Neural progenitor cell (in vitro differentiated cells): ENCODE measurements at places on chromosomes 3 and 15. TPM values are rescaled to one million over a fixed set of nuclear protein-coding genes. Genes with fewer than 3 reads are reported as not detected.

Gene DLEC1
- total RNA-seq: 0.60 and 1.4 TPM in 2 replicates

Gene HYAL1
- total RNA-seq: 1.6 and 3.0 TPM in 2 replicates

Gene FGF7
- not detected in 2 replicates for total RNA-seq

- H3K4me3 ChIP-seq: no peak overlapping the region
- no peaks in the 10 kb centered on the region for H3K4me1 ChIP-seq
- H3K36me3 ChIP-seq: no peaks in the 10 kb centered on the region
- no peak for DNase-seq
- H3K27ac ChIP-seq: no peak overlapping the region
- H3K27me3 ChIP-seq: peaks cover 99% of the 10 kb centered on the region
Observed at GRCh38 chr15:34512628-34513027, 70.8 kb downstream of the GOLGA8B start.

GRCh38 chr3:139319428-139320402 lies 24.1 kb upstream of the MRPS22 start:
- no peak overlapping the region for H3K4me3 ChIP-seq
- H3K36me3 ChIP-seq: no peaks in the 10 kb centered on the region
- H3K4me1 ChIP-seq: no peaks in the 10 kb centered on the region
- H3K27ac ChIP-seq: no peak overlapping the region

- H3K4me1 ChIP-seq: peaks cover 6% of the 10 kb centered on the region
- no peak for DNase-seq
- no peaks in the 10 kb centered on the region for H3K27me3 ChIP-seq
- no peaks in the 10 kb centered on the region for H3K36me3 ChIP-seq
- H3K4me3 ChIP-seq: no peak overlapping the region
Observed at GRCh38 chr3:114834175-114834940, 312.7 kb downstream of the ZBTB20 start.

DNA sequence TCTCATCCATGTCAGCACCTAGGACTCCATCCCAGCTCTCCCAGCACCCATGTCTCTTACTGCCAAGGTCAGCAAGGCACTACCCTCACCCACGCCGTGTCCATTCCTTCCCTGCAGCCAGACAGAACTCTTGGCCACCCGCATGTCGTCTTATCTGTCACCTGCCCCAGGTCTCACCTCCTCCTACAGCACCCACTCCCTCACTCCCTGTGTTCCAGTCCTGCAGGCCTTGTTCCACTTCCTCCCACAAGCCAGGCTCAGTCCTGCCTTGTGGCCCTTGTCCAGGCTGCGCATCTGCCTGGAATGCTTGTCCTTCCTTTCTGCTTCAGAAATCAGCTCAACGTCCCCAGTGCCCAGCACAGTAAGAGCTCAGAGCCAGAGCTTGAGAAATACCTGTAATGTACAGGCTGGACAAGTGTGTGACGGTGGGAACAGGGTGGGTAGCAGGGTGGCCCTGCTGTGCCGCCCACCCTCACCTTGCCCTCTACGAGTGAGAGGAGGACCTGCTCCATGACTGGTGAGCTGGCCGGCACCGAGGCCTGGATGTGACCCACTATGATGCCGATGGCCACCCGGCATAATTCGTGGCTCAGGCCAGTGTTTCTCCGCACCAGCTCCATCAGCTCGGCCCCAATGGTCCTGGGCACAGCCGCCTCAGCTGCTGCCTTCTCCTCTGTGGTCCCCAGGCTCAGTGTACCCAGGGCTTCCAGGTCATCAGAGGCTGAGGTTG lies 4.7 kb downstream of the NCKIPSD start:
- no peak overlapping the region for H3K4me3 ChIP-seq
- H3K36me3 ChIP-seq: no peaks in the 10 kb centered on the region
- no peak overlapping the region for H3K27ac ChIP-seq
- peaks cover 9% of the 10 kb centered on the region for H3K4me1 ChIP-seq

GRCh38 chr15:100602064-100602822 lies at the start of the genes ASB7 and LINS1:
TSS of gene ASB7 (plus strand) at chr15:100602589. CDS start at chr15:100612217, 9,628 bp downstream.
TSS of gene LINS1 (minus strand) at chr15:100602184. CDS start at chr15:100580842, 21,342 bp downstream.
- DNase-seq: peak; percentile 100
- peaks cover 15% of the 10 kb centered on the region for H3K4me1 ChIP-seq

GRCh38 chr3:47003461-47004368 lies 24.2 kb downstream of the NBEAL2 start:
- no peaks in the 10 kb centered on the region for H3K4me1 ChIP-seq
- H3K36me3 ChIP-seq: no peaks in the 10 kb centered on the region
- no peak overlapping the region for H3K4me3 ChIP-seq
- no peak for DNase-seq
- H3K27me3 ChIP-seq: no peaks in the 10 kb centered on the region

DNA sequence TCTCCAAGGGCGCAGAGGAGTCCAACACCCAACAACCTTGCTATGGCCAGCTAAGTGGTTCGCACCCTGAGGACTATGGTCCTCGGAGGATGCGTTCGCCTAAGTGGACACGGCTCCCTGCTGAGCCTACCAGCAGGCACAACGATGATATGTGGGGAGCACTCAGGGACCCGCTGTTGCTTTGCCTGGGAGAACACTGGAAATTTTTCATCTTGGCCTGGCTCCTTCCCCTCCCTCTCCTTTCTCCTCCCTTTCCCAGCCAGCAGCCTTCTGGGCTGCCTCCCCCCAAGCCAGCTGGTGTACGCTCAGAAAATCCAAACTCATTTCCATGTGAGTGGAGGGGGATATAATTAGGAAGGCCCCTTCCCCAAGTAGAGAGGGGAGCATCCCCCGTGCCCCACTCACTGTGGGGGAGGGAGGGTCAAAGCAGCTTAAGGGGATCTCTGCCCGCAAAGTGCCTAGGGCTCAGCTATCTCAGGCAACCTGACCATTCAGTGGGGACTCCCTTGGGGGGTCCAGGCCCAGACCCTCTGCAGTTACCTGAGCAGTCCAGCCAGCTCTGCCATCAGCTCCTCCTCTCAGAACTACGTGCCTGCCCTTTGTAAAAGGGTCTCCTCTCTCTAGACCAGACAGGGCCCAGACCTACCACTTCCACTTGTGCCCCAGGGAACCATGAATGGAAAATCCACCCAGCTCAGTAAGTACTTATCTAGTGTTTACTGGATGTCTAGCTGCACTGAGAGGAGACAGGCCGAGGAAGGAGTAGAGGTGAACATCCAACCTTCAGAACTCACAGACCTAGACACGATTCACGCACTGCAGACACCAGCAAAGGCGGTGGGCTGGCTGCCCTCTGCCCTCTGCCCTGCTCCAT lies 742 bp upstream of the SEMA7A start:
- H3K4me1 ChIP-seq: peaks cover 13% of the 10 kb centered on the region
- peak overlapping the region; percentile 78 for H3K4me3 ChIP-seq
- peak; percentile 34 for DNase-seq
- peaks cover 49% of the 10 kb centered on the region for H3K27me3 ChIP-seq

DNA sequence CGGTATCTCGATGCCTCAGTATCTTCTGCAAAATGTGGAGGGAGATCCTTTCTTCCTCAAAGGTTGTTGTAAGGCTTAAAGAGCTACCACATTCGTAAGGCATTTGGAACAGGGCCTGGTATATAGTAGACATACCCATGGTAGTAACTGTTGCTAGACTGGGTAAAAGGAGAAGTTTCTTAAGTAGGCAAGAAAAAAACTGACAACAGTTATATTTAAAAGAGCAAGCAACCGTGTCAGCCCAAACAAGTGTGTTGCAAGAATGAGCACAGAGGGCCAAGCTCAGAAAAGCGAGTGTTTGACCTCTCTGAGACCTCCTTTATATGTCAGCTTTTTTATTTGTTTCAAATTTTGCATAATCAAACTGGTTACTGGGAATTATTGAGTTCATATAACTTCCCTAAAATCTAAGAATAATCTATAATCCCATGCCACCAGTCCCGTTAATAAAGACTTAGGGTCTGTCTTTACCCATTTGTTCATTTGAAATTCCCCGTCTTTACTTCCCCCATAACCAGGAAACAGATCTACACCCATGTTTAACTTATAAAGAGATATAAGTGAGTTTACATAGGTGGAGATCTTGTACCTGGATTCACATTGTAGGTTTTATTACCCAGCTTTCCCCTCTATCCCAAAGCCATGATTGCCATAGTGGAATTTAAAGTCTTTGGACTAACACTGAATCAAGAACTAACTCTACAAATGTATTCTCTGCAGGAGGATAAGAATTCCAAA lies 7.3 kb downstream of the B3GNT5 start:
- peaks cover 24% of the 10 kb centered on the region for H3K4me1 ChIP-seq
- H3K27ac ChIP-seq: no peak overlapping the region
- H3K4me3 ChIP-seq: no peak overlapping the region
- no peak for DNase-seq

- no peak overlapping the region for H3K4me3 ChIP-seq
- no peak overlapping the region for H3K27ac ChIP-seq
- peak; percentile 73 for DNase-seq
- no peaks in the 10 kb centered on the region for H3K27me3 ChIP-seq
Observed at GRCh38 chr15:40054855-40055575, 16.0 kb upstream of the SRP14 start.

- peaks cover 28% of the 10 kb centered on the region for H3K27me3 ChIP-seq
- H3K27ac ChIP-seq: no peak overlapping the region
- H3K36me3 ChIP-seq: no peaks in the 10 kb centered on the region
- peak overlapping the region; percentile 92 for H3K4me3 ChIP-seq
Observed at GRCh38 chr3:192917028-192917403, 640 bp downstream of the MB21D2 start.

- H3K4me1 ChIP-seq: no peaks in the 10 kb centered on the region
- no peak overlapping the region for H3K27ac ChIP-seq
- H3K36me3 ChIP-seq: no peaks in the 10 kb centered on the region
Observed at GRCh38 chr3:174049472-174049871, 651.9 kb downstream of the NLGN1 start.
